CD4-positive, alpha-beta T cell treated with Interleukin-17A for 1 hour (primary cell): ENCODE measurements at places on chromosomes 2 and 18.

- no peak for DNase-seq
Measured at GRCh38 chr18:8548186-8548585, 61.1 kb upstream of the RAB12 start.

DNA sequence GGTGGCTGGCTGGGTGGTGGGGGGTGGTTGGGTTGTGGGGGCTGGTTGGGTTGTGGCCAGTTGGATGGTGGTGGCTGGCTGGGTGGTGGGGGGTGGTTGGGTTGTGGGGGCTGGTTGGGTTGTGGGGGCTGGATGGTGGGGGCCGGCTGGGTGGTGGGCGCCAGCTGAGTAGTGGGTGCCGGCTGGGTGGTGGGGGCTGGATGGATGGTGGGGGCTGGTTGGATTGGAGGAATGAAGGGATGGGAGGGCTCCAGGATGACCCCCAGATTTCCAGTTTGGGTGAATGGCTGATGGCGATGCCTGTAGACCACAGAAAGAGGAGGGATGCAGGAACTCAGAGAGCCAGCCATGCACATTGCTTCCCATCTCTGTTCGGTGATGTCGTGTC lies 26.8 kb upstream of the GPR17 start:
- DNase-seq, result no peak

GRCh38 chr2:263022-263738 lies 652 bp downstream of the SH3YL1 start:
- no peak for DNase-seq

DNA sequence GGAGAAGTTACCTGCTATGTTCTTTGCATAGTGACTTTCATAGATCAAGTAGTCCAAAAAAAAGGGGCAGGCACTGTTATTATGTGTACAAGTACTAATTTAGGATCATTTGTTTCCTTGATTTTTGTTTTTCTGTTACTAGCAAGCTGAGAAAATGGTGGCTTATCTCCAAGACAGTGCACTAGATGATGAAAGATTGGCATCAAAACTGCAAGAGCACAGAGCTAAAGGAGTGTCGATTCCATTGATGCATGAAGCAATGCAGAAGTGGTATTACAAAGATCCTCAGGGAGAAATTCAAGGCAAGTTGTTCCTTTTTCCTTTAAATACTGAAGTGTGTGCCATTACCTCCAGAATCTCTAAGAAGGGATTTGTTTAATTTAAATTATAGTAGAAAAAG lies 19.6 kb upstream of the KCNJ13 start:
- no peak for DNase-seq

DNA sequence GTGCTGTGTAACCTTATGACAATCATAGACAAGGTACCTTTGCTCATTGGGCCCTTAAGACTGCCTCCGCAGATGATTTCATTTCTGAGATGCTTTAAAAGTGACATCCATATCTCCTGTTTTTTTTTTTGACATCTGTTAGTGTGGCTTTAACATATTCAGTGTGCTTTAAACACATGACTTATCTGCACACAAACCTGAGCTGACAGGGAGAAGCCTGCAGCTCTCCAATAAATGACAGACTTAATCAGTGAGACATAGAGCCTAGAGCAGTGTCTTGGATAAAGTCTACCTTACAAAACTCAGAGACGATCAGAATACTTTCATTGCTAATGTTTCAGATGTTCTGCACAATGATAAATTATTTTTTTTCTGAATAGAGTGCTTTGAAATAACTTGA lies 130.7 kb downstream of the UBE2E3 start:
- no peak for DNase-seq

DNA sequence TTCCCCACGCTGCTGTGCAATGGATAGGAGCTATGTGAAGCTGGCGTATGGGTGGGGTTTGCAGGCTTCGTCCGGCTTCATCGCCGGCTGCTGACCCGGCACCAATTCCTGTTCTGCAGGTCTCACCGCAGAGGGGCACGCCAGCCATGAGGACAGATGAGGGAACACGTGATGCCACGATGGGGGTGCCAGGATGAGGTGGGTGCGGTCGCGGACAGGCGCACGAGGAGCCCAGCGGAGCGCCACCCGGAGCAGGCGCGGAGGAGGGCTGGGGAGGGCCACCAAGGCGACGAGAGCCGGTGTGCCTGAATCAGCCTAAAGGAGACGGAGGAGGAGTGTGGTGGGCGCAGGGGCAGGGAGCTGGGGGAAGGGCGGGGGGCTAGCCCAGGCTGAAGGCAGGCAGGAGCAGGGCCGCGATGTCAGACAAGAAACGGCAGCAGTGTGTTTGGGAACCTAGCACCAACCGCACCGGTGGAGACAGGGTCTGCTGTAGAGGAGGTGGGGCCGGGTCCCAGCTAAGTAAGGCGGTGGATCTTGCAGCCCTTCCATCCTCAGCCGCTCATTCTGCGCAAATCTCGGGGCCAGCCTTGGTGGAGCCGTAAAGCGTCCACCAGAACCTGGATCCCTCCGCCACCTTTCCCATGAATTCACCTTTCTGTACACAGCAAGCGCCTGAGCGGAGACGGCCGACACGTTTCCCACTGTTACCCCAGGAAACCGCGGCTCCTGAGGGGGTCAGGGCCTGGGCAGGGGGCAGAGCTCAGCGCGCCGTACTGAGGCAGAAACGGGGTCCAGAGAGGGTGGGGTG lies 17.0 kb upstream of the CD8A start:
- peak; percentile 71 for DNase-seq

- no peak for DNase-seq
Measured at GRCh38 chr2:197908990-197909776, 104.8 kb downstream of the PLCL1 start.

DNA sequence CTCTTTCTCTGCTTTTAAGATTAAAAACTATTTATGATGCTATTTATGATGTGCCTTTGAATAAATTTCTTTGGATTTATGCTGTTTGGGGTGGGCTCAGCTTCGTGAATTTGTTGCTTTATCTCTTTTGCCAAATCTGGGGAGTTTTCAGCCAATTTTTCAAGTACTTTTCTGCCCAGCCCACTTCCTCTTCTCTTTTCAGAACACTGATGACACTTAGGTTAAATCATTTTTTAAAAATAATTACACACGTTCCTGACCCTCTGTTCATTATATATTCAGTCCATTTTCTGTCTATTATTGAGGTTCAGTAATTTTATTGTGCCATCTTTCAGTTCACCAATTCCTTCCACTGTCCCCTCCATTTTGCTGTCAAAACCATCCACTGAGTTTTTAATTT lies 14.8 kb upstream of the BCL2L11 start:
- DNase-seq, result no peak

- no peak for DNase-seq
Measured at GRCh38 chr2:201203916-201204654, 21.1 kb downstream of the CASP10 start.

GRCh38 chr2:185510060-185510459 lies 228.5 kb upstream of the FSIP2 start:
- DNase-seq, result no peak

DNA sequence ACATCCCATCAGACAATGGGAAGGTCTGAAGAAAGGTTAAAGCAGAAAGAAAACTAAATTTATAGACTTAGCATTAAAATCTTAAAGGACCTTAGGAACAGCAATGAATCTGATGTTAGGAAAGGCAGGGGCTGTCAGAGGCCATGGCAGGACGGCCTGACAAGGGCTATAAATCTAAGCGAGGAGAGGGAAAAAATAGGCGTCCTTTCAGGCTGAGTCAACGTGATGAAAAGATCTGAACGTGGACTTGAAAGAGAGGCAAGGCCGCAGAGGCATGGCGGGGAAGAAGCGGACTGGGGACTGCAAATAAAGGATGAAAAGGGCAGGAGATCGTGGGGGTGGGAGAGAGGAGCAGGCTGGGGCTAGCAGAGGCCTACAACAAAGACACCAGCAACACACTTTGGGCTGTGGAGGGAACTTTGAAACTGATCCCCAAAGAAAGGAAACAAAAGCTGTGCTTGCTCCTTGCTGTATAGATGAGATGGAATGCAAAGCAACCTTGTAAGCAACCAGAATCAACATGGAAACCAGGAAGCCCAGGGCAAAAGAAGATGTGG lies 145.6 kb downstream of the NRP2 start:
- no peak for DNase-seq

DNA sequence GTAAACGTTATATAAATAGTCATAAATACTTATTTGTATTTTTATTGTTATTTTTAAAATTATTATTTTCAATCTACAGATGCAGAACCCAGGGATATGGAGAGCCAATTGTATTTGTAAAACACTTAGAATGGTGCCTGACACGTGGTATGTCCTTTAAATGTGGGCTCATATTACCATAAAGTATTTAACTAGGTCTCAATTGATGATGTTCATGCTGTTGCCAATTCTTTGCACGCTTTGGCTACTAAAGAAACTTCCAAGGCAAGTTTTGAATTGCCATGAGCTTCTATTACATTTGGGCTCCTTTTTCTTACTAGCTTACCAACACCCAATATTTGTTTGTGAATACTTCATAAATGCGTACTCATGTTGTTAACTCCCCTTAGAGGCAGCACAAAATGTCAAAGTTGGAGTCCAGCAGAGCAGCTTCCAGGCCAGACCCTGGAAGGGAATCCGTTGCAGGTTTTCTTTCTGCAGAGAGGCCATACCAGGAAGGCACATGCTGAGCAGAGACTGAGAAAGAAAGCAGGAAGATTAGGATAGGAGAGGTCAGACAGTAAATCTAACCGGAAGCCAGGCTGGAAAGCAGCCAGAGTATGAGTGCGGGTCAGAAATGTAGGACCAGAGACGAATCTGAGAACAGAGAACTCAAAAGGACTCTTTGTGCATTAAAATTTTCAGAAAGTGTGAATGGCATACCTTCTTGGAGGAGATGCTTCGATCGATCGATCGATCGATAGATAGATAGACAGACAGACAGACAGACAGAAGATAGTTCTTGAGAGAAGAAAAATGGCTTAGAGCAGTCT lies 4.2 kb upstream of the NOSTRIN start:
- DNase-seq, result no peak

DNA sequence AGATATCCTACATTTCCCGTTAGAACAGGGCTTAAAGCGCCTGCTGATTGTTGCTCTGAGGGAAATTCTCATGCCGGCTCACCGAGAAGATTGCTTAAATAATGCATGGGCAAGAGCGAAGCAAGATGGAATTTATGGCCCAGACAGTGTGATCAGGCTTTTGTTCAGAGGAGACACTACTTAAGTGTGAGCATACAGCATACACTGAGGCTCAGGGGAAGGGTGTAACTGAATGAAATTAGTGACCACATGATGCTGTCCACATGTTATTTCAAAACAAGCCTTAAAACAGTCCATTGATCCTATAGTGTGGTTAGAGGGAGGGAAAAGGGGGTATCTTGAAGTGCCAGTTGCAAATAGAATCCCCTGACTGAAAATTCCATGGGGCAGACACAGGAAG lies 125.5 kb downstream of the RAPGEF4 start:
- DNase-seq, result no peak

- peak; percentile 80 for DNase-seq
Measured at GRCh38 chr2:191679818-191680600, 2.1 kb downstream of the NABP1 start.

DNA sequence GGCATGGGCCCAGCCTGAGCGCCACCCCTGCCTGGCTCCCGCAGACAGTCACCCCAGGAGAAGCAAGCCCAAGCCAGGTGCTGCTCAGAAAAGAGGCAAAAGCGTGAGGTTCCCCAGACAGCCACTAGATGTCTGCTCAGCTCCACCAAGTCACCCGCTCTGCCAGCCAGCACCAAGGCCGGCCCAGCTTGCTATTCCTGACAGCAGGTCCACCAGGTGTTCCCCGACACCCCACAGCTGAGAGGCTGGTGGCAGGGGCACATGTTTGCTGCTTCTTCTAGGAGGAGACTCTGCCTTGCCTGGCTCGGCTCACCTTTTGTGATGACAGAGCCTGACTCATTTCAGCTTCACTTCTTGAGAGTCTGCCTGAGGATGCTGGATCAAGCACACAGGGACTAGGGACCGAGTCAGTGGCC lies 206.7 kb downstream of the MGAT5 start:
- peak; percentile 39 for DNase-seq

DNA sequence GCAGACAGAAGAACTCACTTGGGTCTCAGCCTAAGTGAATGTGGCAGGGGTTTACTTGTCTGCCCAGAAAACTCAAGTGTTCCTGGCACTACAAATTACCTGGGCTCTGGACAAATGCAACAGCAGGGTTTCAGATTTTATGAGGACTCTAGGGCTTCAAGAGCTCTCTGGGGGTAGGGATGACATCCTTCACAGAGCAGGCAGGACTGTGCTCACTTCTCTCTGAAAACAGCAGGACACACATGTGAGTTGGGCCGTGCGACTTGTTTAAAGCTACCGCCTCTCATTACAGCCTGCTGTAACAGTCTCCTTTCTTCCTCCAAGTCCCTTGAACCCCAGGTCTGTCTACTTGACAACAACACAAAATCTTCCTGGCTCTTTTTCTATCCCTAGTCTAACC lies 212.6 kb downstream of the EN1 start:
- DNase-seq, result no peak

- DNase-seq, result no peak
Measured at GRCh38 chr2:133867166-133867565, 298.9 kb upstream of the NCKAP5 start.

DNA sequence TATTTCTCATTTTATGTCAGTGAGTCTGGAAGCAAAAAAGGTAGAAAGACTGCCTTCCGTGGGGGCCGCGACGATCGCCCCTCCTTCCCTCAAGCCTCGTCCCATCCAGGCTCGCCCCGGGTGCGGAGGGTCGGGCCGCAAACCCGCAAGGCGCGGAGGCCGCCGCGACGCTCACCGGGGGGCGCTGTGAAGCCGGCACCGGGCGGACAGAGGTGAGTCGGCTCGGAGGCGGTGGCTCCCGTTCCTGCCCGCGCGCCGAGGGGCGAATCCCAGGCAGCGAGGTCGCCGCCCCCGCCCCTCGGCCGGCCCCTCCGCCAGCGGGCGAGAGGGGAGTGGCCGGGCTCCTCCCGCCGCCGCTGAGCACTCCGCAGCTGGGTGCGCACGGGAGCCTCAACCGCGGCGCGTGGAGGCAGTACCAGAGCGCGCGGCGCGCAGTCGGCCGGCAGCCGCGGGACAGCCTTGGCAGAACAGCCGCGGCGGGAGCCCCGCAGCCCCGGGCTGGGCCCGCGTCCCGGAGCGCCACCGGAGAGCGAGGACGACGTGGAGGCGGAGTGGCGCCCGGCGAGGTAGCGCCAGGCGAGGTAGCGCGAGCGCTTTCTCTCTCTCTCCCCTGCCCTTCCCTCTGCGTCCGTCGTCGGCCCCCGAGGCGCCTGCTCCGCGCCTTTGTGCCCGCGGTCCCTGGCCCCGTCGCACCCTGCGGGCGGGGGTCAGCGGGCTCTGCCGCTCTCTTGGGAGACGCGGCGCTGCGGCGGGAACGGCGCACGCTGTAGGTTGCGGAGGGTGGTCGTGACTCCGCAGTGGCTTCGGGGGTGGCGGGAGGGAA lies at the start of gene MYO1B:
Gene MYO1B (plus strand): TSS at position 359 of the 823 bp plus-strand sequence. CDS start 31,492 bp downstream, outside the sequence.
- DNase-seq, result peak; percentile 39

DNA sequence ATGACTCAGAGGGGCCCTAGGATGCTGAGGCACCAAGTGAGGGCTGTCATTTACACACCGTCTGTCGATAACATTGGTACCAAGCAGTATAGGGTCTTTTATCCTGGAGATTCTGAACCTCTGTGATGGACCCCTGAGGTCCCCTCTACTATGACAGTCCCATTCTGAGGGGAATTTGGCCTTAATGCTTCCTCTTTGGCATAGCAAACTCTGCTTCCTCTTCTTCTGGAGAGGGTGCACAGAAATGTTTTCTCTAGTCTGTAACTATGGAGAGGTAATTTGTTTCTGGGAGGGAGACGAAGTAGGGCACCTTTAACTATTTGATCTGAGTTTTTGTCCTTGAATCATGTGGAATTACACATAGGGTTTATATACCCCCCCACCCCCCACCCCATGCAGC lies 44.8 kb downstream of the INPP4A start:
- no peak for DNase-seq
